Stimulated activated CD4-positive, alpha-beta T cell treated with anti-CD3 and anti-CD28 coated beads, TNF-alpha, amount 100 ng/mL, for 24 hours (primary cell): ENCODE measurements at places on chromosomes 1 and 21.

GRCh38 chr21:42520628-42521253 lies 7.1 kb downstream of the SLC37A1 start:
- no peak for DNase-seq

- no peak for DNase-seq
Measured at GRCh38 chr1:50271337-50271736, 151.9 kb downstream of the DMRTA2 start.

- DNase-seq, result no peak
Measured at GRCh38 chr1:151137789-151138188, 8.6 kb downstream of the SEMA6C start.

DNA sequence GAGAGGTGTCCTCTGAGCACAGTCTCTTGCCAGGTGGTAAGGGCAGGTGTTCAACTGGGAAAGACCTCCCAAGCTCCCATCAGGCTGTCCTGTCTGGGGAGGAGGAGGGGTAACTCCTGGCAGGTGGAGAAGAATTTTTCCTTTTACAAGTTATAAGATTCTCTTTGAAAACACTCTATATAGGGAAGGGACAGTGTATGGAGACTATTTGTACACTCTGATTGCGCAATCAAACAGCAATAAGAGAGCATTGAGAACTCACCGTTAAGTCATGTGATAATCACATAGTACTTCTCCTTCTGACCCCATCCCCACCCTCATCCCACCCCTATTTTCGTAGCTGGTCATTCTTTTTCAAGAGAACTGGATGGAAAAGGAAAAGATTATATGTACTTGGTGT lies 179.3 kb upstream of the ZNF644 start:
- no peak for DNase-seq

- no peak for DNase-seq
Measured at GRCh38 chr1:169707912-169708604, 3.4 kb downstream of the SELL start.

DNA sequence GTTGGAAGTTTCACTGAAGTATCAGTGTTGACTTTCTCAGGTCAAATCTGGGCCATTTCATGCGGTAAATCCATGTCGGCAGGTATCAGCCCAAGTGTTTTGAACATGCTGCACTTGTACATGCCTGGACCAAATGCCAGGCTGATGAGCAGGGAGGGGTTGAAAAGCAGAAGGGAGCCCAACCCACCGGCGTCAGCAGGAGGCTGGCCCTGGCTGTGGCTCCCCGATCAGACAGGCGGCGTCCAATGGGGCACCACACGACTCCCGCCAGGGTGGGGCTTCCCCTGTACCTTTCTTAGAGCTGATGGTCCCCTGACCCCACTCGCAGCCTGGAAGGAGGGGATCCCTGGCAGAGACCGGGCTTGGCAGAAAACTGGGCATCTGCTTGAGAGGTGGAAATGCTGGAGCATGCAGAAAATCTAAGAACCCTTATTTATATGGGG lies 540.0 kb downstream of the KIF26B start:
- no peak for DNase-seq

- DNase-seq, result no peak
Measured at GRCh38 chr1:153384958-153385580, 5.8 kb downstream of the S100A8 start.

DNA sequence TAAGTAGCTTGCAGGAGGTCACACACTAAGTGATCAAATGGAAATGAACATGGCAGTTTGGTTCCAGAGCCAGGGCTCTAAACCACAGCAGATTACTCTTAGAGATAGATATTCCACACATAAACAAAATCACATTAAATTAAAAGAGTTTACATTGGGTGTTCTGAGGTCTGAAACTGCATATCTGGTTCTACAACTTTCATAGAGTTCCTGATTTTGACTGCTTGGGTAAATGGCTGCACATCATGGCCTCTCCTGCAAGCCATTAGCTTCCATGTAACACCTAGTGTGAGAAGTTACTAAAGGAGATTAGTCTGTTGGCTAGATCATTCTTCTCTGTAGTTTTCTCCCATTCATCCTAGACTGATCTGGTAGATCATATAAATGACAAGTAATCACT lies 12.8 kb upstream of the XCL2 start:
- no peak for DNase-seq

DNA sequence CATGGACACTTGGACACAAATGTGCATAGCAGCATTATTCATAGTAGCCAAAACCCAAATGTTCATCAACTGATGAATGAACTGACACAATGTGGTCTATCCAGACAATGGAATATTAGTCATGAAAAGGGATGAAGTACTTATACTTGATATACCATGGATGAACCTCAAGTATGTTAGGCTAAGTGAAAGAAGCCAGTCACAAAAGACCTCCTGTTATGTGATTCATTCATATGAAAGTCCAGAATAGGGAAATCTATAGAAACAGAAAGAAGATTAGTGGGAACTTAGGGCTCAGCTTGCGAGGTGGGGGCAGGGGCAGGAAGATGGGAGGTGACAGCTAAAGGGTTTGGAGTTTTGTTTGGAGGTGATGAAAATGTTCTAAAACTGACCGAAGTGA lies 7.4 kb downstream of the KCNE1 start:
- no peak for DNase-seq

DNA sequence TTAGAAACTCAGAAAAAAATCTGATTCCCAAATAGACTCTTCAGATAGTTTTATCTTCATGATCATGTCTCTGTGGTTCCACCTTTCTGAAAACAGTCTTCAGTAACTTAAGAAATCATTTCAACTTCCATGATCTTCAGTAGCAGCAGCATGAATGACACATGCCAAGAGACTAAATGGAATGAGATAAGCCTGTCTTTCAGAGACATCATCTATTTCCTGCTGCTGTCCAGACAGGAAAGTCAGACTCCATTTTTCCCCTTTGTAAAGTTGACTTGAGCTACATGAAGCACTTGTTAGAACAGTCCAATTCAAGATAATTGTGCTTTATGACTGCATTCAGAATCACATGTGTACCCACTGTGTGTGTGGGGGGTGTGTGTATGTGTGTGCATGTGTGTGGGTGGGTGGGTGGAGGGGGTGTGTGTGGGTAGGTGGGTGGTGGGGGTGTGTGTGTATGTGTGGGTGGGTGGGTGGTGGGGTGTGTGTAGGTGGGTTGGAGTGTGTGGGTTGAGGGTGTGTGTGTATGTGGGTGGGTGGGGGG lies 58.8 kb downstream of the CLIC4 start:
- no peak for DNase-seq

DNA sequence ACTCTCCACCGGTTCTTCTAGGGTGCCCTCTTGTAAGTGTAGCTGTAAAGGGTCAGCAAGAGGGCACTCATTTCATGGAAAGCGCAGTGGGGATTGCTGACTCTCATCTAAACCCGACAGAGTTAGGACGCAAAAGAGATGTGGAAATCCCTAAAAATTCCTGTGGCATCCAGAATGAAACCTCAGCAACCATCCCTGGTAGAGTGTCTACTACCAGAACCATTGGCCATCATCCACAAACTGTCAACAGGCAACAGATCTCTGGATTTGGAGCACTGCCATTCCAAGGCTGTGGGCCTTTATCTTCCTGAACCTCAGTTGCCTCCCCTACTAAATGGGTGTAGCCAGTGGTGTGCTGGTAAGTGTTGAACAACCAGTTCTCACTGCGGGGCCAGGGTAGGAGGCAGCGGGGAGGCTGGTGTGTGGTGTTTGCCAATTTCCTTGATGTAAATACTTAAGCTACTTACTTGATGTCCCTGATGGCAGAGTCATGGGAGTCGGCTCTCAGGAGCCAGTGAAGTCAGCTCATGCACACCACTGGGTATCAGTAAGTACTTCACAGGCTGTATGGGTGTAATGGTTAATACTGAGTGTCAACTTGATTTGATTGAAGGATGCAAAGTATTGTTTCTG lies 195.8 kb downstream of the KAZN start:
- no peak for DNase-seq
